ENCODE measurements at places on chromosomes 3 and 15.

GRCh38 chr15:96162322-96162721, 168.2 kb upstream of the NR2F2 start:
- no peak for DNase-seq

DNA sequence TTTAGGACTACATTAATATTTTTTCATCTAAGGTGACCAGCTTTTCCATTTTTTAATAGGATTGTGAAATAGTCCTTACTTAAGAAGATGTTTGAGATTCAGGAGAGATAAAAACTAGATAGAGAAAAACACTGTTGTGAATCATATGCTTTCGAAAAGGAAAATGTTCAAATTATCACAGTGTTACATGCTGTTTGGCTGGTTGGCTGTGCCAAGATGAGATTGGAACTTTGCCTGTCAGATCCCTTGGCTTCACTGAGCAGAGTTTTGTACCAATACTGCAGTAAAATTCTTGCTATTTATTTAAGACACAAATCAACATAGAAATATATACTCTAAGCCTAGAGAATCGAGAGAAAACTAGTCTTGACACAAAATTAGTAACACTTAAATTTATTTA, 117.2 kb downstream of the OXSM start:
- peak; percentile 39 for DNase-seq

GRCh38 chr3:120018299-120018698, 75.9 kb downstream of the GSK3B start:
- no peak for DNase-seq

- no peak for DNase-seq
These were observed 44.0 kb upstream of the EHHADH start for GRCh38 chr3:185297867-185298266.

DNA sequence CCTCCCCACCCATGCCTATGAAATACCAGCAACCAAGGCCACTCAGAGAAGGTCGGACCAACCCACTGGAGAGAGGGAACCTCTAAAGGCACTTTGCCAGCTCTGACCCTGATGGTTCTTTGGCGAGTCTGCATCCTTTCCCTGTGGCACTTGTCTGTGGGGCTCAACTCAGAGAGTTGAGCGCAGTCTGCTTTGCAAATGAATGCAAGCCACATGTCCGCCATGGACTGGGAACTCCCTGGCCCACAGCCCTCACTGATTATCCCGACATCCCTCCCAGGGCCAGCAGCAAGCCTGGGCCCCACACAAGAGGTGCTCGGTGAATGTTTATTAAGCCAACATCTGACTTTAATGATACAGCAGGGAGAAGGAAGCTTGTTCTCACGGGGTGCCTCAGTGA, 55.5 kb upstream of the HES1 start:
- no peak for DNase-seq

DNA sequence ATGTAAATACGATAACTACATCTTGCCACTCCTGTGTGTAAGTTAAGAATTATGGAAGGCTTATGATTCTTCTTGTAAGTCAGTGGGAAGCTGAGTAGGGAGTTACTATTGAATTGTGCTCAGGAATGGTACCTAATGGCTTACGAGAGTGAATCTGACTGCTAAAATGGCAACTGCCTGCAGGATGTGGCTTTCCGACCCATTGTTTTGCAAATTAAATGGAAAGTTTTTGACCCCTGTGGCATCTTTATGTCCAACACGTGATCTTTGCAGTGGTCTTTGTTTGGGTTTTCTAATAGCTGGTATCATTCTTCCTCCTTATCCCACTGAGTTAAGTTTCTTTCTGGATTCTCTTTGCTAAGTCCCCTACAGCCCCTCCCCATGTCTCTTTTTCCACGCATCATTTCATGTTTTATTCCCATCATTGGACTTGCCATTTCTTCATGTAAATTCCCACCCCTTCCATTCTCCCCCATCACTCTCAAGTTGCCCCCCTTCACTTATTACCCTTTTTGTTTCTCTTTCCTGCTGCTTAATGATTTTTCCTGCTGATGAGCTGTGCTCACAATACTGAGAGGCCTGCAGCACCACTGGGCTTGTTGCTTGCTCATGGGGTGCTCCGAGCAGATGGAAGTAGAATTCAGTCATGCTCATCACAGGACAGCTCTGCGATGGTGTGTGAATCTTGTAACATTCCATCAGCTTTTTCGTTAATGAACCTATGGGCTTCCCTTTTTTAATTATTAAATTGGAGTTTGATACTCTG, 428.2 kb upstream of the IL12A start:
- DNase-seq: no peak

GRCh38 chr3:54897028-54897711, 30.7 kb downstream of the LRTM1 start:
- DNase-seq: no peak

- no peak for DNase-seq
These were observed 14.0 kb upstream of the CCDC80 start for GRCh38 chr3:112654979-112655378.

DNA sequence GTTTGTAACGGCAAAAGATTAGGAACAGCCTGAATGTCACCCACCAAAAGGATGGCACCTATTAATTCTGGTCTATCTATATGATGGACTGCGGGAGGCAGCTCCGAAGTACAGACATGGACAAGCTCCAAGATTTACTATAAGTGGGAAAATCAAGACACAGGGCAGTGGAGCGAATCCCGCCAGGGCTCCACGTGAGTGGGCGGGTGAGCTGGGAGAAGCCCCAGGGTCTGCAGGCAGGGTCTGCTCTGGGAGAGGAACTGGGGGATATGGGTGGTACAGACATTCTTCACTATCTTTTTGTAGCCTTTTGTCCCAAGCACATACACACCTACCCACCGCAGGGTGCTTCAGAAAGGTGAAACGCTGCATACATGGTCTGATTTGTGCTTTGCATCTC, 38.2 kb upstream of the SPTBN5 start:
- no peak for DNase-seq

- DNase-seq: no peak
These were observed 129.6 kb downstream of the ADAMTS17 start for GRCh38 chr15:100211855-100212850.

DNA sequence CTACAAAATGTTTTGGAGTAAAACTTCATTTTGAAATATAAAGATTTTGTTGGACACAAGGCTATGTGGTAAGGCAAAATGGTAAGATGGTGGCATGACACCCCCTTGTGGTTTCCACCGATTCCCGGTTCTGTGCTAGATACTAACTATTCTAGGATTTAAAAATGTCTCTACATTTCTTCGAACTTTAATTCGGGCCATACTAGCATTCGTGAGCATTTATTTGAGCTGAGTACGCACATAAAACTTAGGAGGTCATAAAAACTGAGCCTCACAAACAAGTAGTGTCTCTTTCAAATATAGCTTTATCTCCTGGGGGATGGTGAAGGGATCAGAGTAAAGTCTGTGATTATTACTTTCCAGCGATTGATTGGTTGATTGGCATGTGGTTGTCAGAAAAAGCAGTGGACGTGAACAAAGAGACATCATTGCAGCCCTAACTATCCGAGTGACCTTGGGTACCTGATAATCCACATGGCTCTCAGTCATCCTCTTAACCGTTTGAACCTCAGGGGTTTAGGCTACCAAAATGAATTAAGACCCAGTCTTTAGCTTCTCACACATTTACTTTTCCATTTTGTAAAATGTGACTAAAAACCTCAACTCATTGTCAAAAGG, 1.1 kb upstream of the ZNF639 start:
- DNase-seq: no peak

- no peak for DNase-seq
These were observed 299.8 kb upstream of the CNTN4 start for GRCh38 chr3:1798711-1799405.

- DNase-seq: peak; percentile 52
These were observed 452.1 kb upstream of the KCNMB2 start for GRCh38 chr3:178083906-178084866.

Measured in cerebellar nuclear complex (tissue), 1 donor.